NCI-H446 (cell line): ENCODE measurements at places on chromosomes 7 and 10.

DNA sequence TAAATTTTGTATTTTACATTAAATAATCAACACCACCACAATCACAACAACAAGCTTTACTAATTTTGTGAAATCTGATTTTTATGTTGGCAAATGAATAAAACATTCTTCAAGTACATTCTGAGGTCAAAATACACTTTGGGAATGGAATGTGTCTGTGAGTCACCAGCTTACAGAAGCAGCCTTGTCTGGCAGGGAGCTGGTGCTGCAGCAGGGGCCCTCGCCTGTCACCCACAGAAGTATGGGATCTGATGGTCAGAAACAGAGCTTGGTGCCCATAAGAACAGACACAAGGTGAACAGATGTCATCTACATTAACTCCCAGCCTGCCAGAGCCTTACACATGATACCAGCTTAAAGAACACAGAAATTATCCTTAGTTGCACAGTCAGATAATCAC is 496.9 kb downstream of the CCSER2 start:
- DNase-seq = no peak

- DNase-seq = no peak
Measured at GRCh38 chr10:108852211-108852610, 1071.1 kb downstream of the XPNPEP1 start.

GRCh38 chr7:31782411-31782991 is 95.5 kb downstream of the PPP1R17 start:
- DNase-seq = peak; percentile 51

- DNase-seq = peak; percentile 66
Measured at GRCh38 chr7:83413831-83414230, 235.1 kb downstream of the SEMA3E start.

- DNase-seq = no peak
Measured at GRCh38 chr10:102421507-102421756, 796 bp downstream of the FBXL15 start.

DNA sequence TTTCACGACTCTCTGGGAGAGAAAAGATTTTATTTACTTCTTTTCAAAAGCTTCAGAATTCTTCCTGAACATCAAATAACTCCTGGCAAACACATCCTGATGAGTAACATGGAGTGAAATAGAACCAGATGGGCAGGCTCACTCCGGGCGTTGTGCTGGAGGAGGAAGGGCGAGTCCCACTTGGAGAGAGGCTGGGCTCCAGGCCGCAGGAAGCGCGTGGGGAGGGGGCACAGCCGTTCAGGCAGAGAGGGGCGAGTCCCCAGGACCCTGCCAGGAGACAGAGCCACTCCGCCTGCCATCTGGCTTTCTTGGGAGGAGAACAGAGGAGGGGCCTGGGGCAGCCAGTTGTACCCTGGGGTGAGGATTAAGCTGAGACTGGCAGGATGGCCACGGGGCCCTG is 265.9 kb upstream of the ZMIZ1 start:
- DNase-seq = peak; percentile 92

- no peak for DNase-seq
Measured at GRCh38 chr7:142566271-142566670, 183.0 kb upstream of the PRSS1 start.

DNA sequence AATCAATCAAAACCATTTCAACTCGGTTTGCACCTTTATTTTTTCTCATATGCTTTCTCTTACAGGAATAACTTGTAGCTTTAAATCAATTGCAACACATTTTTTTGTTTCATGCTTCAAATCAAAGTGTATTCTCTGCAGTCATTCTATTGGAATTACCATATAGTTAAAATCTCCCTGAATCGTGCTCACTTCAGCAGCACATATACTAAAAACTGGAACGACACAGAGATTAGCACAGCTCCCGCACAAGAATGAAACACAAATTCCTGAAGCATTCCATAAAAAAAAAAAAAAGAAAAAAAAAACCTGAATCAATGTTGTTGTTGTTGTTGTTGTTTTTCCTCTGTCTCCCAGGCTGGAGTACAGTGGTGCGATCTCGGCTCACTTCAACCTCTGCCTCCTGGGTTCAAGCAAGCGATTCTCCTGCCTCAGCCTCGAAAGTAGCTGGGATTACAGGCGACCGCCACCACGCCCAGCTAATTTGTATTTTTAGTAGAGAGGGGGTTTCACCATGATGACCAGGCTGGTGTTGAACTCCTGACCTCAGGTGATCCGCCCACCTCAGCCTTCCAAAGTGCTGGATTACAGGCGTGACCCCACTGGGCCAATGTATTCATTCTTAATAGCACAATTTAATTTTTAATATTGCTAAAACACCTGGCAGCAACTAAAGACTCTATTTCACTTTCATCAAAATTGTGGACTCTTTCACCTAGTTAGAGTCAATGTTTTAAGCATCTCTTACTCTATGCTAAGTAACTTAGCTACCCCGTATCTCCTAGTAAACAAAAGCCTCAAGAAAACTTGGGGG is 26.3 kb downstream of the ANKRD61 start:
- DNase-seq = no peak

GRCh38 chr7:105352018-105352612 is 36.6 kb downstream of the SRPK2 start:
- peak; percentile 81 for DNase-seq

DNA sequence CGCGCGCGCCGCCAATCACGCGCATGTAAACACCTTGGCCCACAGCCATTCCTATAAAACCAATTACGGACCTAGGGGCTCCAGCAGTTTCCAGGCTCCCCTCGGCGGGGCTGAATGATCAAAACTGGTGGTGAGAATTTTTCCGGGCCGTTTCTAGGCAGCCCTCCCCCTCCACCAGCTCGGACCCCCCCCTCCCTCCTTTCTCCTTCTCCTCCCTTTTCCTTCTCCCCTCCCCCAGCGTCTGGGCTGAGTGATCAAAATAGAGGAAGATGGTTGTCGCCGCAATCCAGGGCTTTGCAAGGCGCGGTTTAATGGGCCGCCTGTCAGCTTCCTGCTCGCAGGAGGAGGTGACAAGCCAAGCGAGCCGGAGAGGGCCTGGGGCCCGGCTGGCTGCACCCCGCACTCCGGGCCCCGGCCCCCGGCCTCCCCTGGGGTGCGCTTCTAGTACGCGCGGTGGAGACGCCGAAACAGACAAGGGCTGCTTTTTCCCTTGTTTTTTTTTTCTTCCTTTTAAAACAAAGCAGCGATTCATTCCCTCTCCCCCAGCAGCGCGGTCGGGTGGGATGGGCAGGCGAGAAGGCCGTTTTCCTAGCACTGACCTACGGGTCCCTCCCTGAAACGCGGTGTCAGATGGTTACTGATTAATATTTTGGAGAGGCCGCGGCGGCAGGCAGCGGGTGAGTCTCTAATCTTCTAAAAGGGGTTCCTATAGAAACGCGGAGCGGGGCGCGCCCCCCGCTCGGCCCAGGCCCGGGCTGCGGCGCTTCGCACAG is 528 bp upstream of the TNRC18 start:
- peak; percentile 99 for DNase-seq

GRCh38 chr10:23481363-23481961 is 42.6 kb downstream of the OTUD1 start:
- no peak for DNase-seq

- DNase-seq = no peak
Measured at GRCh38 chr7:54679490-54679817, 79.6 kb downstream of the SEC61G start.
